Spinal cord (tissue), 10 donors: ENCODE measurements at places on chromosomes 6 and 20. TPM values are rescaled to one million over a fixed set of nuclear protein-coding genes. Genes with fewer than 3 reads are reported as not detected.
A peak's percentile ranks its signal among the peaks of the same experiment; 100 is the strongest.

PI16 gene
- total RNA-seq, result 29.9 TPM

DNA sequence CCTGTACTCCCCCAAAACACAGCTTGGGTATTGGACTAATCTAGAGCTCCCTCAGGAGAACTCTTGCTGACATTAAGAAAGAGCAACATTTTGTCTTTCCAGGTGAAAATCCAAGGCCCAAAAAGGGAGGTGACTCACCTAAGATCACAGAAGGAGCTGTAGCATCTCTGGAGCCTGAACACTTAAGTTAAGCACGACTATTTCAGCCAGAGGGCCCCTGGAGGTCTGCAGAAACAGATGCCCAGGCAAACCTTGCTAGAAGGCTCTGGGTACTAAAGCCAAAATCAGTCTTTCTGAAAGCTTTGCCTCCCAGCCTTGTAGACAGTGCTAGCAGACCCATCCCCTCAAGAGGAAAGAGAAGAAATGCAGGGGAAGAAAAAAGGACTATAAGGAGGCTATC is 8.8 kb downstream of the EDN1 start:
- H3K27me3 ChIP-seq, result no peaks in the 10 kb centered on the region
- no peak overlapping the region for H3K27ac ChIP-seq
- no peaks in the 10 kb centered on the region for H3K36me3 ChIP-seq
- no peaks in the 10 kb centered on the region for H3K4me1 ChIP-seq
- no peak overlapping the region for H3K4me3 ChIP-seq

- no peaks in the 10 kb centered on the region for H3K4me1 ChIP-seq
- H3K27ac ChIP-seq, result no peak overlapping the region
- H3K27me3 ChIP-seq, result no peaks in the 10 kb centered on the region
- H3K4me3 ChIP-seq, result no peak overlapping the region
Observed at GRCh38 chr6:74250161-74250818, 554.3 kb downstream of the CD109 start.

BPIFB4 gene
- total RNA-seq, result not detected

- no peak overlapping the region for H3K27ac ChIP-seq
- H3K36me3 ChIP-seq, result no peaks in the 10 kb centered on the region
- H3K4me1 ChIP-seq, result no peaks in the 10 kb centered on the region
- DNase-seq, result no peak
- no peaks in the 10 kb centered on the region for H3K27me3 ChIP-seq
- H3K4me3 ChIP-seq, result no peak overlapping the region
Observed at GRCh38 chr6:125031385-125031784, 69.1 kb downstream of the RNF217 start.

GRCh38 chr20:2507875-2508630 is 662 bp downstream of the ZNF343 start:
- no peak overlapping the region for H3K27ac ChIP-seq
- DNase-seq, result no peak
- peaks cover 13% of the 10 kb centered on the region for H3K4me1 ChIP-seq
- H3K36me3 ChIP-seq, result no peaks in the 10 kb centered on the region
- peak overlapping the region; percentile 96 for H3K4me3 ChIP-seq
- no peaks in the 10 kb centered on the region for H3K27me3 ChIP-seq

DNA sequence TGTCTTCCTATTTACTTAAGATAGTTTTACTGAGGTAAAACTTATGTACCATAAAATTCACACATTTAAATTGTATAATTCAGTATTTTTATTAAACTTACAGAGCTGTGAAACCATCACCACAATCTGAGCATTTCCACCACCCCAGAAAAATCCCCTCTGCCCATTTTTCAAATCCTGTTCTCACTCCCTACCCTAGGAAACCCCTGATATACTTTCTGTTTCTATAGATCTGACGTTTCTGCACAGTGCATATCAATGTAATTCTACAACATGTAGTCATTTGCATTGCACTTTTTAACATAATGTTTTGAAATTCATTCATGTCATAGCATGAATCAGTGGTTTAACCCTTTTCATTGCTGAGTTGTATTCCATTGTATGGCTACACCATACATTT is 96.7 kb upstream of the OPRM1 start:
- H3K4me1 ChIP-seq, result no peaks in the 10 kb centered on the region
- H3K36me3 ChIP-seq, result no peaks in the 10 kb centered on the region
- no peak for DNase-seq

SAPCD1 gene
- 3.4 TPM for total RNA-seq

DNA sequence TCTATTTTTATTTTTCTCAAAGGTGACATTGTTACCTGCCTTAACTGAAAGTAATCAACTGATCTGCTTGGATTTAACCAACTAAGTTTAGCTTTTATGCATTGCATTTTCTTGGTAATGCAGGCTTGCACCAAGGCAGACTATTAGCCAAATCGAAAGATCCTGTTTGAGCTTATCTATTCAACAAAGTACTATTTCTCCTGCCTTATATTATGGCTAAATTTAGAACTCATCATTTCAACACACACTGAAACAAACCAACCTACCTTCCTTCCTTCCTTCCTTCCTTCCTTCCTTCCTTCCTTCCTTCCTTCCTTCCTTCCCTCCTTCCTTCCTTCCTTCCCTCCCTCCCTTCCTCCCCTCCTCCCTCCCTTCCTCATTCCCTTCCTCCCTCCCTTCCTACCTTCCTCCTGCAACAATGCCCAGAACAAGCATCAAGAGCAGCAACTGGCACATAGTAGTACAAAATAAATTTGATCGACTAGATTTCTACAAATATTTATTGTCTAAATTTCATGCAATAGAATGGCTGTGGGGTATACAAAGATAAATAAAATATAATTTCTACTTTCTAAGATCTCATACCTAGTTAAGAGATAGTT is 17.0 kb upstream of the RNF182 start:
- peaks cover 4% of the 10 kb centered on the region for H3K4me1 ChIP-seq
- no peaks in the 10 kb centered on the region for H3K36me3 ChIP-seq
- H3K27me3 ChIP-seq, result no peaks in the 10 kb centered on the region
- no peak for DNase-seq

LINC00237 gene
- total RNA-seq, result 6.5 TPM

GRCh38 chr20:50041246-50041873 is 58.6 kb downstream of the SNAI1 start:
- no peak overlapping the region for H3K27ac ChIP-seq
- no peaks in the 10 kb centered on the region for H3K27me3 ChIP-seq
- peaks cover 17% of the 10 kb centered on the region for H3K4me1 ChIP-seq
- H3K36me3 ChIP-seq, result no peaks in the 10 kb centered on the region
- H3K4me3 ChIP-seq, result no peak overlapping the region

GRCh38 chr6:88166493-88167351 is 575 bp upstream of the CNR1 start:
- no peaks in the 10 kb centered on the region for H3K36me3 ChIP-seq
- no peak for DNase-seq

- H3K36me3 ChIP-seq, result peaks cover 6% of the 10 kb centered on the region
- no peak overlapping the region for H3K4me3 ChIP-seq
- DNase-seq, result no peak
- peaks cover 52% of the 10 kb centered on the region for H3K4me1 ChIP-seq
- H3K27me3 ChIP-seq, result no peaks in the 10 kb centered on the region
Observed at GRCh38 chr20:61662226-61662967, 403.3 kb downstream of the TAF4 start.

DNA sequence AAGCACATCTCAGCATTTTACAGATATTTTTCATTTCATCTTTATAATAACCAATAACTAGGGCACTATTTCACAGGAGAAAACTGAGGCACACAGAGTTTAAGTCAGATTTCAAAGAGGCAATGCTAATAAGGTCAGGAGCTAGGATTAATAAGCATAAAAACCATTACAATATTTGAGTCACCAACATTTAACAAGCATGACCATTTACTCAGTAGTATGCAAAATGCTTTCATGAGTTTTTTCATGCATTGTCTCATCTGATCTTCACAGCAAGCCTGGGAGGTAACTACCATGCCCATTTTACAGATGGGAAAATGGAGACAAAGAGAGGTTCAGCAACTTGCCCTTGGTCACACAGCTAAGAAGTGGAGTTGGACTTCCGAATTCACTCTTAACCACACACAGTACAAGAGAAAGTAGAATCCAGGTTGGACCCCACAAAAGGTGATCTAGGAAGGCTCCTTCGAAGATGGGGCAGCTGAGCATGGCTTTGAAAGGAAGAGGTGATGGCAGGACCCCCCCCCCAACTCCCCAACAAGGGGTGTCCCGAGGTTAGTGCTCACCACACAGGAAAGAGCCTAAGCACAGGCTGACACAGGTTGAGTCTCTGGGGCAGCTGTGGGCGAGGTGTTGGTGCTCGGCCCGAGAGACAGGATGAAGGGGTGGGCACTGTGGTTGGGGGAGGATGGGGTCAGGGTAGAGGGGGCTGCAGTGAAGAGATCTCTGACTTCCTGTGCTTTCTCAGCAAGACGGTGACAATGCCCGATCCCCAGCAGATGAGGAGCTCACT is 108.8 kb downstream of the PREX1 start:
- peaks cover 43% of the 10 kb centered on the region for H3K4me1 ChIP-seq
- DNase-seq, result no peak
- peaks cover 36% of the 10 kb centered on the region for H3K36me3 ChIP-seq
- H3K27ac ChIP-seq, result no peak overlapping the region
- no peaks in the 10 kb centered on the region for H3K27me3 ChIP-seq
- H3K4me3 ChIP-seq, result no peak overlapping the region

AGER gene
- 0.79 TPM for total RNA-seq

ULBP3 gene
- 5.6 TPM for total RNA-seq

TBXT gene
- total RNA-seq, result not detected

GRCh38 chr6:25369036-25369432 is 89.9 kb downstream of the CARMIL1 start:
- peak overlapping the region; percentile 63 for H3K27ac ChIP-seq
- no peak overlapping the region for H3K4me3 ChIP-seq
- no peaks in the 10 kb centered on the region for H3K36me3 ChIP-seq
- no peaks in the 10 kb centered on the region for H3K27me3 ChIP-seq

DNA sequence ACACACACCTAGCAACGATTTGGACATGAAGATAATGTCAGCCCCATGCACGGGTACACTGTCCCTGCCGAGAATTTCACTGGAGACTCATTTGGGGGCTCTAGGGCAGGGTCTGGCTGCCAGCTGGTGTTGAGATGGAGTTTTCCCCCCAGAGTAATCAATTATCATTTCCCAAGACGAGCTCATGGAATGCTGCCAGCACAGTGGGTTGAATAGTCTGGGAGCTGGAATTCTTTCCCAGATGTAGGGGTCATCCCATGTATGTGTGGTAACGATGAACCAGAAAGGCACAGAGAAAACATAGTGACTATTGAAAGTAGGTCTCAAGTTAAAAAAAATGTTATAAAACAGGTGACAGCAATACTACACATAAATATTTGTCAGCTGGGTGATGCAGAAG is 579.9 kb downstream of the MAFB start:
- no peaks in the 10 kb centered on the region for H3K4me1 ChIP-seq
- DNase-seq, result peak; percentile 33
- no peaks in the 10 kb centered on the region for H3K27me3 ChIP-seq
- H3K4me3 ChIP-seq, result no peak overlapping the region

DNA sequence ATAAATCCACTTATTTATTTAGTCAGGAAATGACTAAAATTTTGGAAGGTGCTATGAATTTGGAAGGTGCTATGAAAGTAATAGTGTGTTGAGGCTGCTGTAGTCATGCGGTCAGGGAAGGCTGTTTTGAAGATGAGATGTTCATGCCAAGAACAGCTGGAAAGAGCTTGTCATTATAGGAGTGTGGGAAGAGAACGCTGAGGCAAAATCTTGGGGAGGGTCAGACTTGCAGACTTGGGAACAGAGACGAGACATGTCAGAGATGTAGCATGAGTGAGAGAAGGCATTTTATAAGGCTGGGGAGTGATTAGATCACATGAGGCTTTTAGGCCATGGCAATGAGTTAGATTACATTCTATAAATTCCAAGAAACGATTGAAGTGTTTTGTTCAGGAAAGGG is 124.0 kb upstream of the B3GAT2 start:
- no peaks in the 10 kb centered on the region for H3K36me3 ChIP-seq
- H3K4me3 ChIP-seq, result no peak overlapping the region
- no peak overlapping the region for H3K27ac ChIP-seq

- peaks cover 3% of the 10 kb centered on the region for H3K27me3 ChIP-seq
- H3K4me3 ChIP-seq, result no peak overlapping the region
- peak; percentile 77 for DNase-seq
- peaks cover 25% of the 10 kb centered on the region for H3K4me1 ChIP-seq
Observed at GRCh38 chr6:34065466-34066217, 80.2 kb downstream of the GRM4 start.
